ENCODE measurements at places on chromosomes 16 and 17. TPM values are rescaled to one million over a fixed set of nuclear protein-coding genes. Genes with fewer than 3 reads are reported as not detected.

GNG13 gene
- total RNA-seq, result not detected

AGRP gene
- total RNA-seq, result 0.64 TPM

ELMO3 gene
- 4.0 TPM for total RNA-seq

CCL7 gene
- total RNA-seq, result not detected

HS3ST3B1 gene
- 5.0 TPM for total RNA-seq

DNA sequence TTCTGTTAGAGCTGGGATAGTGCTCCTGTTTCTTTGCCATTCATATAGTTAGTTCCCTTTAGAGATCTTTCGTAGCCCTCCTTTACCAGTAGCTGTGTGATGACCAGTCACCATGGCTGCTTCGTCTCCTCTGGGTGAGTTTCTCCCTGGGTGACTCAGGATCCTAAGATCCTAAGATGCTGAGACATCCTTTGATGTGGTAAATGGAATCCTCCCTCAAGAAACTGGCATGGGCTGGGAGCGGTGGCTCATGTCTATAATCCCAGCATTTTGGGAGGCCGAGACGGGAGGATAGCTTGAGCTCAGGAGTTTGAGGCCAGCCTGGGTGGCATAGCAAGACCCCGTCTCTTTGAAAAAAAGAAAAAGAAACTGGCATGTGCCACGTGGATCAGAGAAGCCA lies 5.9 kb downstream of the PHAF1 start:
- no peak for DNase-seq

GRCh38 chr17:79800325-79801155 lies 3.7 kb upstream of the CBX8 start:
- peak; percentile 61 for DNase-seq

GRCh38 chr17:37107406-37108083 lies 158.8 kb downstream of the AATF start:
- no peak for DNase-seq

- DNase-seq, result no peak
These were observed 12.2 kb upstream of the SP2 start for GRCh38 chr17:47883589-47884426.
